ENCODE measurements at places on chromosomes 13 and 19. TPM values are rescaled to one million over a fixed set of nuclear protein-coding genes. Genes with fewer than 3 reads are reported as not detected.

BAX gene
- polyA plus RNA-seq = 61.3 TPM

SLC25A41 gene
- polyA plus RNA-seq = 1.4 TPM

ATP4A gene
- 7.6 TPM for polyA plus RNA-seq

FSD1 gene
- 7.2 TPM for polyA plus RNA-seq

ZNF626 gene
- 16.7 TPM for polyA plus RNA-seq

GPI gene
- 335 TPM for polyA plus RNA-seq

EXOC3L2 gene
- polyA plus RNA-seq = 2.1 TPM

ZNF223 gene
- 4.9 TPM for polyA plus RNA-seq

MAST1 gene
- 1.3 TPM for polyA plus RNA-seq

SULT2B1 gene
- 0.88 TPM for polyA plus RNA-seq

TMEM86B gene
- polyA plus RNA-seq = 47.8 TPM

OR10H1 gene
- polyA plus RNA-seq = not detected

ZNF541 gene
- polyA plus RNA-seq = 0.18 TPM

Measured in adrenal gland (tissue), 19 donors.